ENCODE measurements at places on chromosomes 3 and 15. TPM values are rescaled to one million over a fixed set of nuclear protein-coding genes. Genes with fewer than 3 reads are reported as not detected.

- no peak for DNase-seq
Measured at GRCh38 chr3:191197761-191198306, 1.2 kb upstream of the OSTN start.

EFCAB12 gene
- total RNA-seq: 0.94 TPM

GRCh38 chr3:189369636-189370035, 197.9 kb downstream of the TPRG1 start:
- no peak for DNase-seq

ZNF717 gene
- total RNA-seq: 22.8 TPM

- no peak for DNase-seq
Measured at GRCh38 chr15:70286113-70286806, 188.5 kb upstream of the TLE3 start.

MANF gene
- 75.5 TPM for total RNA-seq

- DNase-seq: no peak
Measured at GRCh38 chr3:159159546-159159945, 357.7 kb downstream of the MFSD1 start.

DNA sequence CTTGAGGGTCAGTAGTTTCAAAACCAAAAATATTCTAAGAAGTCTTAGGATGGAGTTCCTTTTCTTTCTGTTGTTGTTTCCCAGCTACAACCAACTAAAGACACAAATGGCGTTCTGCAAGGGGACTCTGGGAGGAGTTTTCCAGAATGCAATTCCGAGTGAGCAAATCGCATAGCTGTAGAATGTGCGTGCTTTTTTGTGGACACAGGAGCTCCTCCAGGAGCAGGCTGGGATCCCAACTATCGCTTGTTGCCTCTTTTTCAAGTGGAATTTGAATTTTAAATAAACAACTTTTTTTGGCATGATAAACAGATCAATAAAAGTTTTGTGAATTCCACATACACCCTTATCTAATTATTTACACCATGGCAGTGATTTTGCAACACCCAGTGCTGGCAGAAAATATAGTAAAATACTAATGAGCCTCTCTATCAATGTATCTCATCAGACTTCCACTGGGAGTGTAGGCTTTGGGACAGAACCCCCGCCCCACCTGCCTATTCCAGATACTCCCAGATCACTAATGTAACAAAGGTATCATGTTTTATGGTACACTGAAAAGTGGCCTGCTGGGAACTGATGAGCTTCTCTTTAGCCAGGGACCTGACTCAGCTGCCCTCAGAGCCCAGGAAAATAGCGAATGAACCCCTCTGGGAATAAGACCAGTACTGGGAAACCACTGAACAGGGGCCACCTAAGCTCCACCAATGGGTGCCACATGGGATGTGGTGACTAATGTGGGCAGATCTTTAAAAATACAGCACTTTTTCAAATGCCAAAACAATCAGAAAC, 66.4 kb downstream of the LMCD1 start:
- DNase-seq: no peak

SAMMSON gene
- total RNA-seq: 0.57 TPM

AZI2 gene
- total RNA-seq: 42.7 TPM

DUOXA2 gene
- not detected for total RNA-seq

- DNase-seq: no peak
Measured at GRCh38 chr3:125160606-125161371, 51.8 kb downstream of the SLC12A8 start.

CSTA gene
- total RNA-seq: 18.1 TPM

DNA sequence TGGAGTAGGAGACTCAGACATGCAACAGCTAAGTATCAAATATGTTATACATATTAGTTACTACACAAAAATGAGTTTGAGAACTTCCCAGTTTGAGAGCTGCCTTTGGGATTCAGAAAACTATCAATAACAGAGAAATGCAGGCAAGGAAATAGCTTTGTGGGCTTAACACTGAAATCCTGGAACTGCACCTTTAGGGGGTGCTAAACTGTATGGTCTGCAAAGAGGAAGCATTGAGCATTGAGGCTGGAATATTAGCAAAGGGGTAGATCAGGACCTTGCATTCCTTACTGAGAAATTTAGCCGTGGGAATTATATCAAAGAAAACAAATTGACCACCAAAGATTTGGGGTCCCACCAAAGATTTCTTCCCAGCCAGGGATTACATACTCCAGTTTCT, 580.0 kb downstream of the ZNF385D start:
- no peak for DNase-seq

GRCh38 chr3:54127499-54128056, 5.2 kb downstream of the CACNA2D3 start:
- DNase-seq: no peak

PLSCR4 gene
- total RNA-seq: 78.4 TPM

GRCh38 chr15:74790080-74790916, 8.4 kb downstream of the CSK start:
- DNase-seq: peak; percentile 88

DNA sequence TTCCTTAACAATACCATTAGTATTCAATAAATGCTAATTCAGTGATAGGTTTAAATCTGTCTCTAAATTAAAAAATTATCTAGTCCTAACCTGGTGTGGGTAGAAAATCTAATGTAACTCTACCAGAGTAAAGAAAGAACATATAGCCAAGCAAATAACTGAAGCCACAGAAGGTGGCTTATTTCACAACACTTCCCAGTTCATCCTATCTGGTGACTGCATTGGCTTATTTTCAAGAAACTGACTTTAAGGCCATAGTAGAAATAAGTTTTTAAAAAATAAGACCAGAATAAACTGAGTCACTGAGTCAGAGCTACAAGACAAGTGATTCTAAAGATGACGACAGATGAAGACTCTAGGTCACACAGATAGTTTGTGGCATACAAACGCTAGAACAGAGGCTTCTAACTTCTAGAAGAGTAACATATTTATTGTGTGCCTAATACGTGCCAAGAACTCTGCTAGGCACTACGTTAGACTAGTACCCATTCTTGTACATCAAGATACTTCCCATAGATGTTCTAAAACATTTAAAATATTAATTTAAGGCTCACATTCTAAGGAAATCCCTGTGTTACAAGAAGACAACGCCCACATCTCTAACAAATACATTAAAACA, 25.9 kb downstream of the TMCC1 start:
- no peak for DNase-seq

DNA sequence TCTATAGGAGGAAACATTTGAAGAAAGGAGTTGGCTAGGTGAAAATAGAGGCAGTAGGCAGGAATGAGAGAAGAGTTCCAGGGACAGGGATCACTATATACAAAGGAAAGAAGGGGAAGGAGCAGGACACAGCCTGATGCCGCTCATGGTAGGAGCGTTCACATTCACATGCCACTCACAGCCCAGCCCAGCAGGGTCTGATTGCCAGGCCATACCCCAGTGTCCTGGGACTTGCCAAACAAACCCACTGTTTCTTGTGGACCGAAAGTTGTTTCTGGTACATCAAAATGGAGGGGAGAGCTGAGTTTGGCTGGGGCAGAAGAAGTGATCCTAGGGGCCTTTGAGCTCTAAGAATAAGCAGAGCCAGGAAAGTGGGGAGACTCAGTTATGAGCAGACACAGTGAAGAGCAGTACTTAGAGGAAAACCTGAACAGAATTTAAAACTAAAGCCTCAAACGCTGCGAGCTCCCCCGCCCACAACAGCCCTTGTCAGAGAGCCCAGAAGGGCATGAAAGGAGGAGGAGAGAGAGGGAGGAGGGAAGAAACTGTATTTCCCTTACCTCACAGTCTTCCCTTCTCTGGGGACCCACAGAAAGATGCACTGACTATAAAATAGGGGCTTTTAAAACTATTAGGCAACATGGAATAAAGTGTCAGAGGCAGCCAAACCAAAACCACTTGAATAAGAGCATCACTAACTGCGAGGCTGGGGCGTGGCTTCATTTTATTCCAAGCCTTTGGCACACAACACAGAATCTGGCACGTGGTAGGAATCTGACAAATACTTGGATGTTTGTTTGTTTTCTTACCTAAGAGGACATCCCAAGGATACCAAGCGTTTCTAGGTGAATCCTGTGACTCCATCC, 129.0 kb downstream of the RPL22L1 start:
- peak; percentile 64 for DNase-seq

DNA sequence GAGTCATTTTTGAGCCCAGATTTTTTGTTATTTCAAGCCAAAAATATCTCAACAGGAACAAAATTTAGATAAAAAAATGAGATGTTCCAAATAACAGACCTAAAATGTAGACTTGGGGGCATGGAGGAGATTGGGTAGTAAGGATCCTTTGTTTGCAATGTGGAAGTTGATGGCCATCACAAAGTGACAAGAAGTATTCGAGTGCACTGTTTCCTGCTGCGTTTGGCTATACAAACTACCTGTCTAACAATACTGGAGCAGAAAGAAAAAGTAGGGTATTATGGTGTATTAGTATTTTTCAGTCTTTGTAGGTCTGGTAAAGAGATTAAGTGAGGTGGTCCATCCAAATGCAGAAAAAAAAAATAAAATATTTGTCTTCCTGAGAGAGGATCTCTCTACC, 284.2 kb downstream of the C3orf38 start:
- no peak for DNase-seq

- no peak for DNase-seq
Measured at GRCh38 chr3:155949453-155950217, 79.2 kb downstream of the GMPS start.

MME gene
- total RNA-seq: 1.7 TPM

- DNase-seq: peak; percentile 19
Measured at GRCh38 chr3:158569794-158570193, 1.2 kb upstream of the MLF1 start.

DNA sequence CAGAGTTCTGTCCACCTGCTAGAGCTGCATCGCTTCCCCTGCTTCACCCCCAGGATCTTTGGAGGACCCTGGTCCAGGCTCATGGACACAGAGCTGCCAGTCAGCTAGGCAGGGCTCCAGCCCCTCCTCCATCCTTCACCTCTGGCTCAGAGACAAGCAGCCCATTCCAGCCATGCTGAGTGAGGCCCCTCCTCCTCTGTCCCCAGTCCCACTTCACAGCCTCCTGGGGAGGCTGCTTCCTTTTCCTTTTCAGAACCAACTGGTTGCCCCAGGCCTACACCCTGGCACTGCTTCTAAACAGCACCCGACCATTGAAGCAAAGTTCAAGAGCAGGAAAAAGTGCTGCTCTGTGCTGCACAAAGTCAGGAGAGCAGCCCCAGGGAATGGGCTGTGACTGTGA, 22.2 kb downstream of the IQSEC1 start:
- no peak for DNase-seq

- no peak for DNase-seq
Measured at GRCh38 chr3:135018149-135018923, 223.3 kb downstream of the EPHB1 start.

All from ovary (tissue), 10 donors.